Pancreas (tissue), 10 donors: ENCODE measurements at places on chromosomes 6 and 20. TPM values are rescaled to one million over a fixed set of nuclear protein-coding genes. Genes with fewer than 3 reads are reported as not detected.

- DNase-seq, result no peak
Observed at GRCh38 chr6:35611240-35611639, 77.5 kb downstream of the FKBP5 start.

DNA sequence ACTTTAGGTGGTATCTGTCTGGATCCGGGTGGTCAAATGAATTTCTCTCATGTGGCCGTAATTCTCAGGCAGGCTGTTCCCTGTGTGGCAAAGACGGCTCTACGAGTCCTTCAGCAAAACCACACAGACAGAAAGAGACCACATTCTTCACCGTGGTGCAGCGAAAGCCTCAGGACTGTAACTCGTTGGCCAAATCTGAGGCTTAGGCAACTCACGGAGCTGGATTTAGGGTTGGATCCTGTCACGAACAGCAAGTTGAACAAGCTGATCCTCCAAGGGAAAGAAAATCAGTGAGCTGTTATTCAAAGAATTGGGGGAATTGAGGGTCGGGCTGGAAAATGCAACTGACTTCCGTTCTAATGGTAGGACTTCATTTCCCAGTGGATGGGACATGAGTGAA lies 167.4 kb downstream of the ZMYND8 start:
- no peak for DNase-seq

GRCh38 chr6:54878718-54879117 lies 32.1 kb downstream of the FAM83B start:
- DNase-seq, result no peak

GRCh38 chr20:13611611-13612125 lies 27.1 kb downstream of the TASP1 start:
- no peak for DNase-seq

DNA sequence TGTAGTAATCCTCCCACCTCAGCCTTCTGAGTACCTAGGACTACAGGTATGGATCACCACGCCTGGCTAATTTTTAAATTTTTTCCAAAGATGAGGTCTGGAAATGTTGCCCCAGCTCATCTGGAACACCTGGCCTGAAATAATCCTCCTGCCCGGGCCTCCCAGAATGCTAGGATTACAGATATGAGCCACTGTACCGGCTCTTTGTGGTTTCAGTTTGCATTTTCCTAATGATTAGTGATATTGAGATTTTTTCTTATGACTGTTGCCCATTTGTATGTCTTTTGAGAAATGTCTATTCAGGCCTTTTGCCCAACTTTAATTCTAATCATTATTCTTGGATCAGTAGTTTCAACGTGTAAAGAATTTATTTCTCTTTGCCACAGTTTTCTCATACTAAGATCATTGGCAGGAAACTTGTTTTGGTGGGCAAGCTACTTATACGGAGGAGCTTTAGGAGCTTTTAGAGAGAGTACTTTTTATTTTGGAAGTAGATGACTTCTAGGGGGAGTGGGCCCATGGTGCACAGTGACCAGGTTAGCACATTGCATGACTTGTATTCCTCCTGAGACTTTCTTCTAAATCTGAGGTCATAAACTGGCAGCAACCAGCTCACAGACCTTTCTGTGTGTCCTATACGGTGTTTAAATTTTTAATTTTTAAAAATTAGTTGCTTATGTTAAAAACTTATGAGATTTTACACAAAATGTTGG lies 62.3 kb downstream of the STK4 start:
- no peak for DNase-seq

DNA sequence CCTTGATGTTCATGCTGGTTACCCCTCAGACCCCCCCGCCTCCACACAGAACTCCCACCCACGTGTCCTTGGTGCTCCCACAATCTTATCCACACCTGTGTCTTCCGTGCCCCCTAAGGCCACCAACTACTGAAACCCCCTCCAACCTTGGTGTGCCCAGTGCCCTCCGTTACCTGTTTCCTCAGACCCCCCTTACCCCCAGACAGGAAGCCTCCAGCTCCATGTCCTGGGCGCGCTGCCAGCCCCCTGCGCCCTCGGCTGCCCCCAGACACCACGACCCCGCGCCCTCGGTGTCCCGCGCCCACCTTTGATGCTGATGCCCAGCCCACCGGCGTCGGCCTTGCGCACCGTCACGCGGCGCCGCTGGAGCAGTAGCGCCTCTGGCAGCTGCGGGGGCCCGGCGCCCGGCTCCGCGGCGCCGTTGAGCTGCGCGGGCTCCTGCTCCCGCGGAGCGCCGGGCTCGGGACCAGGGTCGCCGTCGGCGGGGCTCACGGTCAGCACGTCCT lies 504 bp downstream of the SNTA1 start:
- DNase-seq, result peak; percentile 52

GRCh38 chr20:51131811-51132210 lies 108.9 kb upstream of the KCNG1 start:
- no peak for DNase-seq

- DNase-seq, result no peak
Observed at GRCh38 chr20:31641391-31641790, 3.7 kb downstream of the COX4I2 start.

GRCh38 chr20:63003546-63003945 lies 3.2 kb downstream of the BHLHE23 start:
- DNase-seq, result no peak

DNA sequence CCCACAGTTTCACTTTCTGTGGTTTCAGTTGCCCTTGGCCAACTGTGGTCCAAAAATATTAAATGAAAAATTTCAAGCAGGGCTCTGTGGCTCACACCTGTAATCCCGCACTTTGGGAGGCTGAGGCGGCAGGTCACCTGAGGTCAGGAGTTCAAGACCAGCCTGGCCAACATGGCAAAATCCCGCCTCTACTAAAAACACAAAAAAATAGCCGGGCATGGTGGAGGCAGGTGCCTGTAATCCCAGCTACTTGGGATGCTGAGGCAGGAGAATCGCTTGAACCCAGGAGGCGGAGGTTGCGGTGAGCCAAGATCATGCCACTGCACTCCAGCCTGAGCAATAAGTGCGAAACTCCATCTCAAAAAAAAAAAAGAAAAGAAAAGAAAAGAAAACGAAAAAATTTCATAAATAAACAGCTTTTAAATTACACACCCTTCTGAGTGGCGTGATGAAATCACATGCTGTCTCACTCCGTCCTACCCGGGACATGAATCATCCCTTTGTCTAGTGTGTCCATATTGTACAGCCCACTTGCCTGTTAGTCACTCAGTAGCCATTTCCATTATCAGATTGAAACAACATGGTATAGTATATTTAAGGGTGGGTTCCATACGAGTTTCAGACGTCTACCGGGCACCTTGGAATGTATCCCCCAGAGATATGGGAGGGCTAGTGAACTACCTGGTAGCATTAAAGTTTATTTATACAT lies 11.7 kb downstream of the PTPRK start:
- DNase-seq, result no peak

DNA sequence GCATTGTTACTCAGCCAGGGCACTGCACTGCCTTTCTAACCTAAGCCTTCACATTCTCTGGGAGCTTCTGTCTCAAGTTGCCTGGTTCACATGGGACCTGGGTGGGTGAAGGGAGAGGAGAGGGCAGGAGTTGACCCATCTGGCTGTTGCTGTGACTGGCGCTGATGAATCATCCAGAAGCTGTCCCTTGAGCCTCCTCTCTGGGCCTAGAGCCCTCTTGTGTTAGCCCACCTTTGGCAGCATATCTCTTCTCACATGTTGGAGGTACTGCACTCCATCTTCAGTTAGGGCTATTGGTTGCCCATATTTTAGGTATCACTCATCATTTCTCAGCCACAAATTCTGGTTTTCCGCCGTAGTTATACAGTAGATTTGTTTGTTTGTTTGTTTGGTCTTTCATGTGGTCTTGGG lies 19.8 kb downstream of the XRN2 start:
- no peak for DNase-seq

DNA sequence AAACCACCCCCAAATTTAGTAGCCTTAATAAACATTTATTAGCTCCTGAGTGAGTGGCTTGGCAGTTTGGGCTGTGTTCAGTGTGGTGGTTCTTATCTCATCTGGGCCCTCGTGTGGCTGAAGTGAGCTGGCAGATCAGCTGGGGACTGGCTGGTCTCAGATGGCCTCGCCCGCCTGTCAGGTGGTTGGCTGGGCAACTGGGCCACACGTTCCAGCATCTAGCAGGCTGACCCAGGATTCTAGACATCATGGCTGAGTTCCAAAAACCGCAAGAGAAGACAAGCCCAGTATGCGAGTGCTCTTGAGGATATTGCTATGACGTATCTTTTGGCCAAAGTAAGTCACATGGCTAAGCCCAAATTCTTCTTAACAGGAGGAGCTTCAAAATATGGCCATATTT lies 28.9 kb downstream of the EIF2S2 start:
- no peak for DNase-seq

DNA sequence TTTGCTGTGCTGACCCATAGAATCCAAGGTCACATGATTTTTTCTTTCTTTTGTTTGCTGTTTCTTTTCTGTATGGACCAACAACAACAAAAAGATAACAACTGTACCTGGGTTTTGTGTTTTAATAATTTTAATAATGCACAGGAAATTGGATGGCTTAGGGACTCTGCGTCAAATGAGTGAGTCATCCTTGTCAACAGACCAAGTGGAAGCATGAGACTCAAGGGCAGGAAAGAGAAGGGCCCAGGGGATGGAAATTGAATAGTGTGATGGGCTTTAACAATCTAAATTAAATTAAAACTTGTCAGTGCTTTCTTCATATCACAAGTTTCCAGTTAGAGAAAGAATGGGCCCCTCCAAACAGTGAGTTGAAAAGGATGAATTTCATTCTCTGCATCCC lies 413.0 kb downstream of the PREX1 start:
- DNase-seq, result no peak

DNA sequence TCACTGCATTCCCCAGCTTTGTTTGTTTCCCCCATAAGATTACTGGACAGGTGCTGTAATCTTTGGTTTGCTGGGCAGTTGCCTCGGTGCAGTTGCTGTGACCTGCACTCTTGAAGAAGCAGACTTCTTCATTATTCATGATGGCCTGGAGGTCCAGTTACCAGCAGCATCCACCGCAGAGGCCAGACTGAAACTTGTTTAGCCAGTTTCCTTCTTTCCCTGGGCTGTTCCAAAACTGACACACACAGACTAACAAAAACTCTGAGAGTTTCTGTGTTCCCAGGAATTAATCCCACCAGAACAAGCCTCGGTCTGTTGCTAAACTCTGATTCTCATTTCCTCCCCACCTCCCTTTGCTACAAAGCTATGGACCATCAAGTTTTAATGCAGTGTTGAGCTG lies 144.1 kb downstream of the QRSL1 start:
- DNase-seq, result no peak

- no peak for DNase-seq
Observed at GRCh38 chr6:146693342-146693741, 94.6 kb downstream of the ADGB start.

- no peak for DNase-seq
Observed at GRCh38 chr6:148203970-148204369, 138.7 kb upstream of the SASH1 start.

- peak; percentile 87 for DNase-seq
Observed at GRCh38 chr20:59495894-59496510, 108.3 kb upstream of the PHACTR3 start.

DNA sequence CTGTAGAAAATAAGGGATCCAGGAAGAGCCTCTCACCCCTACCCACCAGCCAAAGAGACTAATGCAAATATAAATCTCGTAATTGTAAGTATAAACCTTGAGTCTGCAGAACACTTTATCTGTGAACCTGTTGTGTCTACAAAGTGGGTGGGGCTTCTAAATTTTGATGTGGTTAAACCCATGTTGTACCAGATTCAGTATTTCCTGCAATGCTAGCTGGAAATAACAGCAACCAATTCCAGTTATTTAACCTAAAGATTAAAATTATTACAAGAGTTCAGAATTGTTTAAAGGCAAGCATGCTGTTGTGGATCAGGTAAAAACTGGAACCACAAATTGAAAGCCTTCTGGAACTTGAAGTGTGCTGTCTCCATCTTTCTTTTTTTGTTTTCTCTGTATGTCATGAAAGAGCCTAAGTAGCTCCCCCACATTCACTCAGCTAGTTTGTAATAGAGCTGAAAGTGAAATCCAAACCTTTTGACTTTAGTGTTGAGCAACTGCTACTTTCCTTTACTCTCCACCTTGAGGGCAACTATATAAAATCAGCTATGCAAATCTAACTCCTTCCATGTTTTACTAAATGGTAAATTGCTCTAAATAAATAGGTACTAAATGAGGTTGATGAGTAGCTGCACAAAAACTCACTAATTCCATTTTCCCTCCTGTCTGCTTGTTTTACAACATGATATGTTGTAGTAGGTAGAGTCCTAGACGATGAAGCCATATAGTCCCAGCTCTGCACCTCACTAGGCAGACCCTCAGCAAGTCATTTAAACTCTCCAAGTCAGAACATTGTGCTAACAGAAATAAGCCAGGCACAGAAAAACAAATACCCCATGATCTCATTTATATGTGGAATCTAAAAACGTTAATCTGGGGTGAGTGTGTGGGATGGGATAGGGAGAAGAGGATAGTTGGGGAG lies 17.9 kb upstream of the THEMIS start:
- DNase-seq, result no peak

DNA sequence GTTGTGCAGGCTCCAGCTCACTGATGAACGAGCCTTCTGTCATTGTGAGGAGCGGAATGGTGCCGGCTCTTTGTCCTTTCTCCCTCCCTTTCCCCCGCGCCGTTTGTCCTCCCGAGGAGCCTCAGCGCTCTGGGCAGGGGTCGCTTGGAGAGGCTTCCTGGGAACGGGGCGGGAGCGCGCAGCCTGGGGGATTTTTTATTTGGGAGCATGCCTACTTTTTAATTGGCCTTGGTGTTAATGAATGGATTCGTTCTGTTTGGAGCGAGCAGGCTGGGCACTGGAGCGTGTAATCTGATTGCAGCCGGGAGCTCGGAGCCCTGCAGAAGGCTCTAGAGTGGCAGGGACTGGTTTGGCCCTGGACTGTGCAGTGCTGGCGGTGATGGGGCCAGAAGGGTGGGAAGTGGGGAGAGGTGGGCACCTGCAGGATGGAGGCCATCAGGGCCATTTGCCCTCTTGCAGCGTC lies 118.8 kb downstream of the CDH4 start:
- no peak for DNase-seq

DNA sequence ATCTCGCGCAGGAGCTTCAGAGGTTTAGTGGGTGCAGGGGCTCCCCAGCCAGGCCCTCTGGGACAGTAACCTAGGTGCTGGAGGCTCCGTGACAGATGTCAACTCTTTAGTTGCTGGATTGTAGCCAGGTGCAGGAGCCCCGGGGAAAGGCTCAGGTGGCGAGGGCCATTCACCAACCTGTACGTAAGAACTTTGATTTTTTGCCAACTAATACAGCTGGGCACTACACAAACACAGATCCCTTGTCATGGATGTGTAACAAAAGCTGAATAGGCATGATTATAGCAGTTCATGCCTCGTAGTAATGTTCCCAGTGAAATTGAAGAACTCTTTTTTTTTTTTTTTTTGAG lies 82.6 kb downstream of the CDC5L start:
- no peak for DNase-seq

Gene GJA1
- total RNA-seq, result 25.2 TPM

Gene KHDC1L
- total RNA-seq, result not detected

Gene ABHD12
- total RNA-seq, result 62.9 TPM

Gene NOX3
- not detected for total RNA-seq

Gene MUC21
- total RNA-seq, result not detected

Gene GGT7
- total RNA-seq, result 17.1 TPM
